ENCODE measurements at places on chromosomes 1 and 21.

DNA sequence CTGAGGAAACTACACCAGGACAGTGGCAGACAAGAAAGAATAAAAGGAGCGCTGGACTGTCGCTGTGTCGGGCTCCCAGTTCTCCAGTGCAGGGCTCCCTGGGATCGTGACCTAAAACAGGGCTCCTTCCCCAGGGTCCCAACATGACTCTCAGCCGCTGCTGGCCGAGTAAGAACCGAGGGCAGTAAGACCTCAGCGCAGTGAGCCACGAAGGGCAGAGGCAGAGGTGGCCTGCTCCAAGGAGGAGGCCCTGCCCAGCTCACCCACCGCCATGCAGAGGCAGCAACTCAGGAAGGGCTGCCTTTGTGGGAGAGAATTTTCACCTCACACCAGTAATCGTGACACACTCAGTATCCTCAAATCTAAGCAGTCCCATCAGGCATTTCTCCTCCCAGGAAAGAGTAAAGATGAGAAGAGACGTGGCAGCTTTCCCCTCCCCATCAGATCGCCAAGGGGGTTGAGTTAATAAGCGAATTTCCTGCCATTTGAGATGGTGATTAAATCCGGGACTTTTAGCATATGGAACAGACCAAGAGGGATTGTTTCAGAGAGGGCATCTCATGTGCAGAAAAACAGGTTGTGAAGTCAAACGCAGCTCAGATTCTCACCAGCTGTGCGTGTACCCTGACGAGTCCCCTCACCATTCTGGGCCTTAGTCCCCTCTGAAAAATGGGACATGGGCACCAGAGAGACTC, 19.8 kb upstream of the ARTN start:
- no peak for DNase-seq

DNA sequence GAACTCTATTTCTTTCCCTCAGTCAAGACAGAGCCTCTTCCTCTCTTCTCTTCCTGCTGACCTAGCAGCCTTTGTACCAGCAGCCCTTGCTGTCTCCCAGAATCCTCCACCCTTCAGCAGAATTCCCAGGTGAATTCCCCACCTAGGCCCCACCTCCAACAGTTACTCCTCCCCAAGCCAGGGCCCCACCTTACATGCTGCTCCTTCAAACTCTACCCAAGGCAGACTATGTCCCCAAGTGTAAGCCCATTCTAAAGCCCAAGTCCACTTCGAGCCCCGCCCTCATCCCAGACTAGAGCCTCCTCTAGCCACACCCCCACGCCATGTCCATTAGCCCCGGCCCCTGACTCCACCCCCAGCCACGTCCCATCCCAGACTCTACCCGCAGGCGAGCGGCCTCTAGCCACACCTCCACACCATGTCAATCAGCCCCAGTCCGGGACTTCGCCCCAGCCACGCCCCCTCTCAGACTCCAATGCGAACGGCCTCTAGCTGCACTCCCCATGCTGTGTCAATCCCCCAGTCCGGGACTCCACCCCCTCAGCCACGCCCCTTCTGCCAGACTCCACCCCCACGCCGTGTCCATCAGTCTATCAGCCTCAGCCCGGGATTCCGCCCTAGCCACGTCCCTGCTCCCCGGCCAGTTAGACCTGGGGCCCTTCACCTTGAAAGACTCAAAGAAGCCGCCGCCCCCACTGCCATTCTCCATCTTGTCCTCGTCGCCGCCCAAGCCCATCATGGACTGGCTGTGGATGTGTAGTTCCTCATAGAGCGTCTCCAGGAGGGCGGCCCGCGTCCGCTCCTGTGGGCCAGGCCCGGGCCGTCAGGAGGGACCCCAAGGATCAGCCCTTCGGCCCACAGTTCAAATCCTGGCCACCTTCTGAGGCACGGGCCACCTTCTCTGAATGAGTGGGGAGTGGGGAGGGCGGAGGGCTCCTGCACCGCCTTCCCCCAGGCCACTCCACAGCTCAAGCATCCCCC, 61.3 kb downstream of the RAP1GAP start:
- DNase-seq, result no peak

DNA sequence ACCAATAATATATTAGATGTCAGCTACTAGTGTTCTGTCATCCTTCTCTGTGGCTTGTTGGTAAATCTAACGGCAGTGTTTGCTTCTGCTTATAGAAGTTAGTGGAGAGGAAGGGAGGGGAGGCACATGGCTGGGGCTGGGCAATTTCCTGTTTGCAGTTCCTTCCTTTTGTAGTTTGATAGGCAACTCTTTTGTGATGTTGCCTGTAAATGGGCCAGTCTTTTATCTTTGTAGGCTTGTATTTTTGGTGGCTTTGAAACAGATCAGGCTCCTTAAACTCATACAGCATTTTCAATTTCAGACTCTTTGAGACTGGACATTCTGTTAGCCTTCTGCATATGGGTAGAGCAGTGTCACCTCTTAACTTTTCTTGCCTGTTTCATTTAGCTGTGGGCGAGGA, 48.1 kb downstream of the CDC14A start:
- no peak for DNase-seq

DNA sequence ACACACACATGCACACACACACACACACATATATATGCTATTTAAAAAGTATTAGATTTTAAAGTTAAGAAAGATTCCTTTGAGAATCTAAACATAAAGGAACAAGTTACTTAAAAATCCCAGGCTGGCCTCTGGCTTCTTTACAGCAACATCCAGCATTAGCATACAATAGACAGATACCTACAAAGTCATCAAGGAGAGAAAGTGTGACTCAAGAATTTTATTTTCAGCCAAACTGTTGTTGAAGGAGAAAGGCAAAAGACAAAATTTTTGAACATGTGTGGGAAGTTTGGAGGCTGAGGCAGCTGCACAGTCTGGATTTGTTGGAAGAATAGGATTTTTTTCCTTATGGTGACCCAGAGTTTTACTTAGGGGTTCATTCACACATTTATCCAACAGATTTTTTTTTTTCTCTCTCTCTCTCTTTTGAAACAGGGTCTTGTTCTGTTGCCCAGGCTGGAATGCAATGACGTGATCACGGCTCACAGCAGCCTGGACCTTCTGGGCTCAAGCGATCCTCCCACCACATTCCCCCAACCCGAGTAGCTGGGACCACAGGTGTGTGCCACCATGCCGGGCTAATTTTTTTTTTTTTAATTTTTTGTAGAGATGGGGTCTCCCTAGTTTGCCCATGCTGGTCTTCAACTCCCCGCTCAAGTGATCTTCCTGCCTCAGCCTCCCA, 24.0 kb upstream of the SPOCD1 start:
- no peak for DNase-seq

DNA sequence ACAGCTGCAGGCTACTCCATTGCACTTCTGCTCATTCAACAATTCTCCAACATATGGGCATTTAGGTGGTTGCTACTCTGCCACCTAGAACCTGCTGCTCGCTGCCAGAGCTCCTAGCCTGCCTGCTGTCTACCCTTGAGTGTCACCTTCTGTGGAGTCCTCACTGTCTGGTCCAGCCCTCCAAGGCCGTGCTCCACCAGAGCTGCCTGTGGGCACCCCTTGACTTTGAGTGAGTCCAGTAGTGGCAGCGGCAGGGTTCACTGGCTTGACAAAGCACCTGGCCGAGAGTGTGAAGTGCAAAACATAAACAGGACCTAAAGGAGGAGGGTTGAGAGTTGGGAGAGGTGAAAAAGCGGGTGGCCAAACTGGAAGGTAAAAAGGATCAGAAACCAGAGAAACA, 120.3 kb upstream of the DNAH14 start:
- no peak for DNase-seq

GRCh38 chr1:41671116-41671755, 186.8 kb upstream of the EDN2 start:
- DNase-seq, result no peak

- no peak for DNase-seq
Observed at GRCh38 chr1:153403421-153404085, 12.7 kb upstream of the S100A8 start.

DNA sequence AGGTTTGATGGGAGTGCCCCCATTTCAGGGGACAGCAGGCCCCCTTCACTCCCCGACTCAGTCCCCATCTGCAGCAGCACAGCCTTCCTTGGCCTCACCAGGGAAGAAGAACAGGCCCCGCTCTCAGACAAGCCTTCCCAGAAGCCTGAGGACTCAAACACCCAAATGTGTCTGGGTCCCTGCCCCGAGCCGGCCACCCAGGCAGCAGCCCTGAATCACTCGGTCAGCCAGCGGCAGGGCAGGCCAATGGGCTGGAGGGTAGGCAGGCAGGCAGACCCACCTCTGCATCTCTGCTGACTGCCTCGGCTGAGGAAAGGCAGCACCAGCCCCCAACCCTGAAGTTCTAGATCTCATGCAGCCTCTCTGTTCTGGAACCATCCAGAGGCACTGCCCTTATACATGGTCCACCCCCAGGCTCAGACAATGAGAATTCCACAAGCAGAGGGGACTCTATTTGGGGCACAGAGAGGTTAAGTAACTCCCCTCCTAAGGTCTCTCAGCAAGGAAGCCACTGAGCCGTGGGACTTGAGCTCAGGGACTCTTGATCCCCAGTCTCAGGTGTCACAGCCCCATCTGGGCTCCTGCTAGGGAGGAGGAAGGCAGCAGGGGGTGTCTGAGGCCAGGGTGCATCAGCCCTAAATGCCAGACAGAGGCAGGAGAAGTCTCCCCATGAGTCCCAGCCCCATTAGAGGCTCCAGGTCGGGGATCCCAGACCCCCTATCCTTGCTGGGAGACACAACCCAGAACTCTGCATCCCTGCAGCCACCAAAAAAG, 33.2 kb upstream of the RUNX3 start:
- no peak for DNase-seq
